ENCODE measurements at places on chromosomes 11 and 22.
A peak's percentile ranks its signal among the peaks of the same experiment; 100 is the strongest.

- DNase-seq, result no peak
Measured at GRCh38 chr22:47163481-47163855, 401.0 kb downstream of the TBC1D22A start.

GRCh38 chr22:20118300-20119020 lies 1.4 kb upstream of the TRMT2A start:
- DNase-seq, result no peak

- no peak for DNase-seq
Measured at GRCh38 chr11:129489249-129489648, 113.6 kb downstream of the BARX2 start.

GRCh38 chr11:45945397-45945999 lies 23.0 kb downstream of the LARGE2 start:
- no peak for DNase-seq

GRCh38 chr11:130813638-130814037 lies 102.6 kb downstream of the SNX19 start:
- DNase-seq, result no peak

DNA sequence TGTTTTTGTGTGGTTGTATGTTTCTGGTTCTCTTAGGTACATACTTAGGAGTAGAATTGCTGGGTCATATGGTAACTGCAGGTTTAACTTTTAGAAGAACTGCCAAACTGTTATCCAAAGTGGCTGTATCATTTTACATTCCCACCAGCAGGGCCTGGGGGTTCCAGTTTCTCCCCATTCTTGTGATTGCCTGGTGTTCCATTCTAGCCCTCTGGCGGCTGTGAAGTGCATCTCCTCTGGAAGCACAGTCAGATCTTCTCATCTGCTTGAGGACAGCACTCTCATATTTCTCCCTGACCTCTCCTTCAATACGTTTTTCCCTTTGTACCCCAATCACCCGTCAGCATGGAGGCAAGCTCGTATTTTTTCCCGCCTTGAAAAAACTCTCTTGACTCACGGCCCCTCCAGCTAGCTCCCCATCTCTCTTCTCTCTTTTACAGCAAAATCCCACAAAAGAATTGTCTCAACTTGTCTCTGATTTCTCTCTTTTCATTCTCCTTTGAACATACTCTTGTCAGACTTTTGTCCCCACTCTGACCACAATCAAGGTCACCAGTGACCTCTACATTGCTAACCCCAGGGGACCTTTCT lies 56.8 kb upstream of the THY1 start:
- DNase-seq, result peak; percentile 56

DNA sequence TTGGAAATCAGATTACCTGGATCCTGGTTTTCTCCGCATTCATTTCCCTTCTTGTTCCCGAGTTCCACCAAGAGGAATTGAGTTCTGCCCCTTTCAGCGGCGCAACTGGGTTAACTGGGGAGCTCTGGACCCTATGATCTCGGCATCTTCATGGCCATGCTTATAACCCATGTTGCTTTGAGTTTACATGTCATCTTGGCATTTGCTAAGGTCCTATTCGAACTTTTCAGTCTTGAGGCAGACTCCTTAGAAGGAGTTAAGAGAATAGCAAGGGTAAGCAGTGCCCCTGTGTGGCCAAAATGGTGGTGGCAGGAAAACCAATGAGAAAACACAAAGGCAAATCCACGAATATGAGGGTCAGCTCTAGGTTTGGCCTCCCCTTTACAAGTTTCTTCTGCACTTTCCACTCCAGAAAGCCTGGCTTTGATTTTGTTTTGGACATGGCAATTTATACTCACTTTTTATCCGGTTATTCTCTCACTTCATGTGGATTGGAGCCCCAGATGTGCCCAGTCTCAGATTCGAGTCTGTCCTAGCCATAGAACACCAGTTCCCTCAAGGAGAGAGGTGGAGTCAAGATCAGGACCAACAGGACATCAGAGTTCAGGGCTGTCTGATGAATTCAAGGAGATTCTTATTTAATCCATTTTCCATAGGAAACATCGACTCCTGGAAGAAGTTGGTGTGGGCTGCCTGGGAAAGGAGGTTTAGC lies 55.3 kb upstream of the FBXO3 start:
- DNase-seq, result peak; percentile 69

DNA sequence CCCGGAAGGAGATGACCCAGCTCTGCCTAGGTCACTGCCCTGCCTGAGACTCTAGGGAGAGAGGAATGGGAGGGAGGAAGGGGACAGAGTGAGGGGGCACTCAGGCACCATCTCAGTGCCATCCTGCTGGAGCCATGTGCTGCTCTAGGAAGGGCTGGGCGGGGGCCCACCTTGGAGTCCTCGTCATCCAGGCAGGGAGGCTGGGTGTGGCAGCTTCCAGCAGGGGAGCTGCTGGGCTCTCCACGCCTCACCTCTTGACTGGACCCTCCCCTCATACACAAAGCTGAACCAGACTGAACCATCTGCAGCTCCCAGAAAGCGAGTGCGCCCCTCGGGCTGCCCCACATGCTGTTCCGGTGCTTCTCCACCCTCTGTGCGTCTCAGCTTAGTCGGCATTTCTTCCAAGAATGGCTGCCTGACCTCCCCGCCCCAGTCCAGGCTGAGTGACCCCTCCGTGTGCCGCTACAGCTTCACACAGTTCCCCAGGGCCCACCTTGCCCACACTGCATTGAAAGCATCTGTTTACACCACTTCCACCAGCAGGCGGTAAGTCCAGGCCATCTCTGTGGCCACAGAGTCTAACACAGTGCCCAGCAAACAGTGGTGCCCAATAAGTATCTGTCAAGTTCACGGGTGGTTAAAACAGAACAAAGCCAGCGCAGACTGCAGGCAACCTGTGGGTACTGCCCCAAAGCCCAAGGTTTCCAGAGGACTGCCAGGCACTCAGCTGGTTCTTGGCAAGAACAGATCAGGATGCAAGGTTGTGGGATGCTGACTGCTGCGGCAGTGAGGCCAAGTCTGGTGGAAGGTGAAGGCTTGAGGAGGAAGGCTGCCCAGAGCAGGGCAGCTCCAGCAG lies 9.4 kb upstream of the TRIM29 start:
- peak; percentile 47 for DNase-seq

DNA sequence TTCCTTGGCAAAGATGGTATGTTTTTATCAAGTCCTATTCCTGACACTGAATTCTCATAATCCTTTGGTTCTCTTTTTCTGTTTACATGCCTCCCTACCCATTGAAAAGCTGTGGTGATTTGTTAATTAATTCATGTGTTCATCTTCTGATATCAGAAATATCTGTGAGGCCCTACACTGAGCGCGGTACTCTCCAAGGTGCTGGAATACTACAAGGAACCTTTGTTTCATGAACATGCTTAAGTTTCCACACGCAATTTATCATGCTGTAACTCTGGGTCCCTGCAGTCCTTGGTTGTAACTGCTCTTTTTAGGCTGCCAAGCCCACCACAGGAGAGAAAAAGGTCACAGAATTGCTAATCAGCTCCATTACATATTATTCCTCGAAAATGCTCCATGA lies 331.8 kb downstream of the FAT3 start:
- no peak for DNase-seq

DNA sequence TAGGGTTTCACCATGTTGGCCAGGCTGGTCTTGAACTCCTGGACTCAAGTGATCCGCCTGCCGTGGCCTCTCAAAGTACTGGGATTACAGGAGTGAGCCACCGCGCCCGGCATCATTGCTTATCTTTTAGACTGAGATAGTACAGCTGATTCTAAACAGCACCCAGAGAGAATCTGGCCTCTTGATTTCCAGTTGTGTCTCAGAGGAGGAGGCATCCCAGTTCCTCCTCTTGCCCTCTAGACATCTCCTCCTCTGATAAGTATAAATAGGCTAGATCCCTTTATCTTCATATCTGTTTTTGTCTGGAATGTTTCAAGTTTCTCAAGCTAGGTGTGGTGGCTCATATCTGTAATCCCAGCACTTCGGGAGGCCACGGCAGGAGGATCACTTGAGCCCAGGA lies 7.0 kb downstream of the MARK2 start:
- no peak for DNase-seq

DNA sequence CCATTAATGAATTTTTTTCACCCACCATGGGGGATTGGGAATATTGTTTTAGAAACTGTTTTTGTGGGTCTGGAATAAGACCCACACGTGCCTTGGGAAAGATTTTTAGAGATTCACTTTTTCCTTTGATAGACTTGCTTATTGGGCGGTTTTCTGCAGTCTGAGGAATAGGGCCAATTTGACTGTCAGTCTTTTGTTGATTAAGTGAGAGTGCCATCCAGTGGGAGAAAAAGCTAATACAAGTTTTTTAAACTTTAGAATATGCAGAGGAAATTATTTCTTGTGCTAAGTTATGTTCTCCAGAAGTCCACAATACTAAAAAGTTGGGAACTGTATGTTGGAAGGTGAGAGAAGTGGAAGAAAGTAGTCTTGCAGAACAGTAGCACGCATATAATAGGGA lies 56.1 kb downstream of the PRMT3 start:
- no peak for DNase-seq

- DNase-seq, result no peak
Measured at GRCh38 chr11:74691755-74692154, 39.5 kb downstream of the CHRDL2 start.

All from ecto neural progenitor cell (in vitro differentiated cells).